Muscle of arm (tissue), 14 donors: ENCODE measurements at places on chromosomes 2 and 18. TPM values are rescaled to one million over a fixed set of nuclear protein-coding genes. Genes with fewer than 3 reads are reported as not detected.

DNA sequence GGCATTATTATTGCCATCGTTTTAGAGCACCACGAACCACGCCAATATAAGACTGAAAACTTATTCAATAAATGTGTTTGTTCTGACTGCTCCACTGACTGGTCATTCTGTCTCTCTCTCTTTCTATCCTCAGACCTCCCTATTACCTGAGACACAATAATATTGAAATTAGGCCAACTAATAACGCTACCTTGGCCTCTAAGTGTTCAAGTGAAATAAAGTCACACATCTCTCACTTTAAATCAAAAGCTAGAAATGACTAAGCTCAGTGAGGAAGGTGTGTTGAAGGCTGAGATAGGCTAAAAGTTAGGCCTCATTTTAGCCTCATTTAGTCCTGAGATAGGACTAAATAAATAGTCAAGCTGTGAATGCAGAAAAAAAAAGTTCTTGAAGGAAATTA lies 38.8 kb downstream of the G6PC2 start:
- no peak for DNase-seq

DNA sequence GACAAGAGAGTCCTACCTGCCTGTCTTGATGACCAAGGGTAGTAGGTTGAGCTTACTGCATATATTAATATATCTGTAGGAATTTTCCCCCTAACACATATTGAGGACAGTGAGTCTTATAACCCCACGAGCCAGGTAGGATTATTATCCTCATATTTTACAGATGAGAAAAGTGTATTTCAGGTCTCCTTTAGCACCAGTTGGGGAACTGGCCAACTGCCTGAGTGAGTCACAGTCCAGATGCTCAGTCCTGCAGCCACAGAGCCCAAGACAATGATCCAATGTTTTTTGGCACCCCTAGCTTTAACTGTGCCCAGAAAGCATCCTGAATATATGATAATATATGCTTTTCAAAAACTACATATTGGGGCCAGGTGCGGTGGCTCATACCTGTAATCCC lies 30.8 kb upstream of the GLS start:
- no peak for DNase-seq

DNA sequence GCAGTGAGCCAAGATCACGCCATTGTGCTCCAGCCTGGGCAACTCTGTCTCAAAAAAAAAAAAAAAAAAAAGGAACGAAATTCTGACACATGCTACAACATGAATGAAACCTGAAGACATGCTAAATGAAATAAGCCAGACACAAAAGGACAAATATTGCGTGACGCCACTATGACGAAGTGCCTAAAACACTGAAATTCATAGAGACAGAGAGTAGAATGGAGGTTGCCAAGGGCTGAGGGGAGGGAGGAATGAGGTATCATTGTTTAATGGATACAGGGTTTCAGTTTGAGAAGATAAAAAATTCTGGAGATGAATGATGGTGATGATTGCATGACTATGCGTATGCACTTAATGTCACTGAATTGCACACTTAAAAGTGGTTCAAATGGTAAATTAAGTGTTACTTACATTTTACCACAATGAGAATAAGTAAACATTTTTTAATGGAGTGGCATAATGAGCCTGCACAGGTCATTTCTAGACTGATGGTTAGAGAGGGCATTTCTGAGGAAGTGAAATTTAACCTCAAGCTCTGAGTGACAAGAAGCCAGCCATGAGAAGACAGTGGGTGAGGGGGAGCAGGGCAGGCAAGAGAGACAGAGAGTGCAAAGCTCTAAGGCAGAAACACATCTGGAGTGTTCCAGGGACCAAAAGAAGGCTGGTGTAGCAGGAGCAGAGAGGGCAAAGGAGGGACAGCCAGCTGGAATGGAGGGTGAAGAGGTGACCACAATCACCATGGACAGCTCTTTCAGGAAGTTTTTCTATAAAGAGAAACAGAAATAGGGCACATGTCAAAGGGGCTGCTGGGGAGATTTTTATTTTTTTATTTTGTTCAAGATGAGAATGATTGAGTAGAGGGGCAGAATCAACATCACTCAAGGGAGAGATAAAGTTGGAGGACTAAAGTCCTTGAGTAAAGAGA lies 20.6 kb upstream of the EXOC6B start:
- no peak for DNase-seq

DES gene
- 3,042 TPM for polyA plus RNA-seq

GRCh38 chr2:122114421-122114820 lies 359.0 kb downstream of the TSN start:
- no peak for DNase-seq
